ENCODE measurements at places on chromosomes 6 and 20. TPM values are rescaled to one million over a fixed set of nuclear protein-coding genes. Genes with fewer than 3 reads are reported as not detected.

DNA sequence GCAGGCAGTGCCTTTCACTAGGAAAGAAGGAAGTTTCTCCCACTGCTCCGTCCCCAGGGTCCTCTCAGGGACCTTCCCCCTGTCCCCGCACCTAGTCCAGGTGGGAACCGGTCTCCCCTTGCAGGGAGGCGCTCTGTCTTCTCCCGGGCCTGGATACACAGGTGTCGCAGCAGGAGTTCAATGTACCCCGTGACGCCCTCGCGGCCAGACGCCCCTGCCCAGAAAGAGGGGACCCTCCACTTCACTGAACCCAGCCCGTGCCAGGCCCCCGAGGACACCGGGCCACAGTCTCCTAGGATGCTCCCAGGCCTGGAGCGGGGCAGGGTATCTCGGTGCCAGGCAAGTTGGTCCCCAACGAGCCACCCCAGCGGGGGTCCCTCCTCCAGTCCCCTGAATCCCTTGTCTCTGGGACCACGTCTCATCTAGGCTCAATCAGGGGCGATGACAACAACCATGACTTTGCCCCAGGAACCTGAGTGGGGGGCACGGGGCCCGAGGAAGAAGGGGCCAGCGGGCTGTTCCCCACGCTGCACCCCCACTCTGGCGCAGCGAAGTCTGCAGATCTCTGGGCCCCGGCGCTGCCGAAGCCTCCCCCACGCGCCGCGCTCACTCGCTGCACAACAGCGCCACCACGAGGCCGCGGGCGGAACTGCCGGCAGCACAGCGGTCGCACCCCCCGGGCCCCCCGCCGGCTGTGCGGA lies 103.0 kb downstream of the EDN3 start:
- peak; percentile 44 for DNase-seq

- DNase-seq = no peak
These were observed 42.8 kb upstream of the TASP1 start for GRCh38 chr20:13681248-13682125.

DNA sequence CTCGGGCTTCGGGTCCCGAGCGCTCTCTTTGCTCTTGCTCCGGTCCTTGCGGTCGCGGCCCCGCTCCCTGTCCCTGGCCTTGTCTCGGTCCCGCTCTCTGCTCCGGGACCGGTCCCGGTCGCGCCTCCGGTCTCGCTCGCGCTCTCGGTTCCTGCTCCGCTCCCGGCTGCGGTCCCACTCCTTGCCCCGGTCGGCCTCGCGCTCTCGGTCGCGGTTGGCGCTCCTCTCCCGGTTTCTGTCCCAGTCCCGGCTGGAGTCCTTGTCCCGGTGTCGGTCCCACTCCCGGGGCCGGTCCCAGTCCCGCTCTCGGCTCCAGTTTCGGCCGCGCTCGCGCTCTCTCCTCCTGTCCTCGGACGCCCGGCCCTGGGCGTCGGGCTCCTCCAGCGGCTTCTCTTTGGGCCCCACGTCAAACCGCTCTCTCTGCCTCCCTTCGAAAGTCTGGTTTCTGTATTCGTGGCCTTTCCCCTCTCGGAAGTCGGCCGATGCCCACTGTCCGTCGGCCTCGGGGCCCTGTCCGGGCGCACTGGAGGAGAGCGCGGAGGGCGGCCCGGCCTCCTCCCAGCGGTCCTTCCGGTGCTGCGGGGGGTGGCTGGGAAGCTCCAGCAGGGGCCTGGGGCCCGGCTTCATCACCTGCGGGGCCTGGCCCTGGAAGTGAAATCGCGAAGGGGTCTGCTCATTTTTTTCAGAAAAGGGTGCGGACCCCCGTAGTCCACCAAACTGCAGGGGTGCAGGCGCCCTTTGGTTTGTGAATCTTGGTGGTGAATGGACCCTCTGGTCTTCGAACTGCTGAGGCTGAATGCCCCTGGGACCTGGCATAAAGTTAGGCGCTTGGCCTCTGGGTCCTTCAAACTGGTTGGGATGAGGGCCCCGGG lies 17.9 kb upstream of the TCFL5 start:
- peak; percentile 20 for DNase-seq

GRCh38 chr6:149182262-149182661 lies 135.2 kb upstream of the TAB2 start:
- DNase-seq = no peak

GRCh38 chr6:117028256-117028655 lies 151.2 kb downstream of the RFX6 start:
- DNase-seq = no peak

GRCh38 chr20:51931371-51931781 lies 129.1 kb upstream of the SALL4 start:
- no peak for DNase-seq

GRCh38 chr6:145878591-145879295 lies 64.1 kb upstream of the FBXO30 start:
- no peak for DNase-seq

GRCh38 chr6:139184047-139184446 lies 49.2 kb downstream of the HECA start:
- DNase-seq = no peak

GRCh38 chr6:157980288-157981131 lies 1.2 kb upstream of the SYNJ2 start:
- DNase-seq = peak; percentile 42

DNA sequence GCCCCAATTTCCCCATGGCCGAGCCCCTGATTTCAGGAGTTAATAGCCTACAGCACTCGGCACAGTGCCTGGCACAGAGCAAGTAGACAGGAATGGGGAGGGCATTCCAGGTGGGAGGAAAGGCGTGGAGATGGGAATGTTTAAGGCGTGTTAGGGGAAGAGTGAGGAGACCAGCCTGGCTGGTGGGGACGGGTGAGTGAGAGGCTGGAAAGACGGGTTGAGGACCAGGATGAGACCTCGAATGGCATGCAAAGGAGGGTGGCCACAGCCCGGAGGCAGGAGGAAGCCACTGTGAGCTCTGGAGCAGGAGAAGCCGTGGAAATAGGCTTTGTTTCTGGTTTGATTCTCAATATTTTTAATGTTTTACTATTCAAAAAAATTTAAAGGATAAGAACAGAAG lies 49.5 kb downstream of the CEBPB start:
- DNase-seq = no peak

DNA sequence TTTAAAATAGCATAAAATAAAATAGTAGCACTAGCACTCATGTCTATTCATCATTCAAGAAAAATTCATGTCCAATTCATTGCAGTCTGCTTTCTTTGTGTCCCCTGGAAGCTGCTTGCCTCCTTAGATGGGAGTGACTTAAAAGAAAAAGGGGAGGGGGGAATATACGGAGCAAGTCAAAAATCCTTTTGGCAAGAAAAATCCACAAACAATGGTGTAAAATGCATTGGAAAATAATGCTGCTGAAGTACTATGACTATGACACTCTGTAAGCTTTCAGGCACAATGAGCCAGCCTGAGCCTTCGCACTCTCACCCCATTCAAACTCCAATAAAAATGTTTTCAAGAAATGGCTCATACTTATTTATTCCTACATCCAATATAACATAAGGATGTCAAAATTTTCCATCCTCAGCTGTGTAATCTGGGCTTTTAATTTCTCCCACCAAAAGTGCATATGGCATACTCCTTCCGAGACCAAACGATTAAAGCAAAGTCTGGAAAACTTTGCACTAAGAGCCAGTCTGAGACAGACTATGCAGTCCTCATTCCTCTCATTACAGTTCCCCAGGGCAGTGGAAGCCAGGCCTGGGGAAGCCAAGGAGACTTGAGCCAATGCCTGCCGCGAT lies 790 bp downstream of the NEDD9 start:
- no peak for DNase-seq

GRCh38 chr6:41922154-41922553 lies 855 bp downstream of the BYSL start:
- DNase-seq = no peak

GRCh38 chr6:165850434-165851019 lies 187.5 kb upstream of the PDE10A start:
- peak; percentile 73 for DNase-seq

DNA sequence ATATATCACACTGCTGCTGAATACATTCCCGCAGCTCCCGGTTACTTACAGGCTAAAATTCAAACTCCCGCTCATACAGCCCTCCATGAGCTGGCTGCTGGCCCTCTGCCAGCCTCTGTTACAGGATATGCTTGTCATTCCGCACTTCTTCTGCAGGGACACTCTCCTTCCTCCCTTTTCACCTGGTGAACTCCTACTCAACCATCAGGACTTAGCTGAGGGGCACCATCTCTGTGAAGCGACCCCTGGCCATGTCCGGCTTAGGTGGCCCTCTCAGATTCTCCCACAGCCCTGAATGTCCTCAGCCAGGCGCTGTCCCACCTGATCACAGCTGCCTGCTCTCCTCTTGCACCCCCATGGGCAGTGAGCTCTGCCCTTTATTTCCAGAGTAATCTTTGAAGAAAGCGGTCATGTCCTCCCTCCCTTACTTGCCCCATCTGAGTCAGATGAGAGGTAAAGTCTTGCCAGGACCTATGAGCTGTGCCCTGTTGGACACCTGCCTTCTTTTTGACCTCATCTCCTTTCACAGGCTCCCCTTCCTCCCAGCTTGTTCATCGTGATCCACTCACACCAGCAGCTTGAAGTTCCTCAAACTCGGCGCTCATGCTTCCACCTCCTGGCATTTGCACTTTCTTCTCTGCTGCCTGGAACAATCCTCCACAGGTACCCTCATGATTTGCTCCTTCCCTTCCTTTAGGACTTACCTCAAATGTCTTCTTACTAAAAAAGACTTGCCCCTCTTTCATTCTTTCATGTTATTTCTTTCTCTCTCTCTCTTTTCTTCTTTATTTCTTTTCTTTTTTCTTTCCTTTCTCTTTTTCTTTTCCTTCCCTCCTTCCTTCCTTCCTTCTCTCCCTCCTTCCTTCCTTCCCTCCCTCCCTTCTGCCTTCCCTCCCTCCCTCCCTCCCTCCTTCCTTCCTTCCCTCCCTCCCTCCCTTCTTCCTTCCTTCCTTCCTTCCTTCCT lies 5.6 kb downstream of the CYP24A1 start:
- no peak for DNase-seq

GRCh38 chr20:56091628-56092234 lies 86.4 kb upstream of the CBLN4 start:
- no peak for DNase-seq

DNA sequence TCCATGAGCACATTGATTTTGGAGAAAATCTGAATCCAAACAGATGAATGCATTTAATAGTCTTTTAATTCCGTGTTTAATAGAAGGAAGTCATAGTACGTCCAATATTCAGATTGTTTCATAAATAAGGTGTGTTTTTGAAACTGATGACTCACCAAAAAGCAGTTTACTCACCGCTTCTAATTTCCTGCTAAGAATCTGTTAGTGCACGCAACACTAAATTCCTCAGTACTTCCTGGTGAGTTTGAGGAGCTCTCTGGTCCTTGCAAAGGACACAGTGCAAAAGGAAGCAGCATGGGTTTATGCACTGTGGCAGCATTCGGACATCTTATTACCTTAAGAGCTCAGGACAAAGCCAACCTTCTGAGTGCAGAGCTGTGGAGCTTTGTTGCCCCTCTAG lies 2.3 kb upstream of the ADGRF1 start:
- DNase-seq = no peak

GRCh38 chr6:134826889-134827737 lies 122.8 kb downstream of the ALDH8A1 start:
- DNase-seq = peak; percentile 83

DNA sequence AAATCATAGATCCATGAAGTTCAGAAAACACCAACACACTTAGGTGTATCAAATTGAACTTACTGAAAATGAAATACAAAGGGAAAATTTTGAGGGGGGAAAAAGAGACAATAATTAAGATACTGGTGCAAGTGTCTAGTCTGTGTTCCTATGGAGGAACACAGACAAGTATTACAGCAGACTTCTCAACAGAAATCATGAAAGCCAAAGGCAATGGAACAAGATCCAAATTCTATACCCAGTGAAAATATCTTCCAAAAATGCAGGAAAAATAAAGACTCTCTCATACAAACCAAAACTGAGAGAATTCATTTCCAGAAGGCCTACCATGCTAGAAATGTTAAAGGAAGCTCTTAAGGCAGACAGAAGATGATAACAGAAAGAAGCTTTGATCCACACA lies 63.1 kb downstream of the NRN1 start:
- DNase-seq = no peak

- DNase-seq = no peak
These were observed 54.1 kb downstream of the ATXN1 start for GRCh38 chr6:16706911-16707783.

- DNase-seq = peak; percentile 29
These were observed 2.4 kb downstream of the TCF21 start for GRCh38 chr6:133891149-133891926.

- DNase-seq = no peak
These were observed 55.3 kb downstream of the FAM50B start for GRCh38 chr6:3904518-3904917.

- DNase-seq = no peak
These were observed 12.4 kb downstream of the SNX5 start for GRCh38 chr20:17956099-17956685.

DNA sequence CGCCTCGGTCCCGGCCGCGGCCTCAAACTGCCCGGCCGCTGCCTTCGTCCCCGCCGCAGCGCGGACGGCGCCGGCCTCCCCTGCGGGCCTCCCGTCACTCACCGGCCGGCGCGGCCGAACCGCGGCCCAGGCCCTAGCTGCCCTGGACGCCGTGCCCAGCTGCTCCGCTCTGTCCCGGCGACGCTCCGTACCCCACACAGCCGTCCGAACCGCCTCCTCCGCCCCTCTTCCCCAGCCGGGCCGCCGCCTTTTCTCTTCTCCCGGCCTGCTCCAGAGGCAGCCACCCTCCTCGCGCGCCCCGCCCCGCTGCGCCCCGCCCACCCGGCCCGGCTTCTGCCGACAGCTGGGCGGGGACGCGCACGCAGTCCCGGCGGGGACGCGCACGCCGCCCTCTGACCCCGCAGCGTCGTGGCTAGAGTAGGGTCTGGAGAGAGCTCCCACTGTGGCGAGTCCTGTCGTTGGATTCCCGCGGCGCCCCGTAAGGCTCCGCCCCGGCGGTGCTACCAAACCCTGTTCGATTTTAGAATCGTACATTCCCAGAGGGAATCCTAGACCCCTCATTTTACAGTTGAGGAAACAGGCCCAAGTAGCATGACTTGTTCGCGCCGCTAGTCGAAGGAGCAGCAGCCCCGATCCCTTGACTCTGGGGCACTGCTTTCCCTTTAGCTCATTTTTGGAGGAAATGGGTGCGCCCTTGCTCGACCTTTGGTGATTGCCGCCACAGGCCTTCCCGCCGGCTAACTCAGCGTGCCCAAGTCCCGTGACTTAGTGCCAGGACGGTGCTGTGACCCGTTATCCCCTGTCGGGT lies at the start of gene FBXO30:
Gene FBXO30 (minus strand): TSS at position 295 of the 808 bp plus-strand sequence. CDS start 8,390 bp downstream, outside the sequence.
- peak; percentile 90 for DNase-seq

Gene RXRB
- total RNA-seq = 39.5 TPM

Gene PLA2G7
- total RNA-seq = 0.55 TPM

Gene FHL5
- 9.5 TPM for total RNA-seq

Gene MICAL1
- total RNA-seq = 9.9 TPM

Gene RIMS1
- total RNA-seq = 0.80 TPM

Gene SIRPB1
- total RNA-seq = 1.7 TPM

Gene PHACTR3
- total RNA-seq = 6.9 TPM

Gene SMOC2
- total RNA-seq = 27.7 TPM

Gene BPIFB1
- not detected for total RNA-seq

Gene AKAP7
- 10.1 TPM for total RNA-seq
